Cortex of kidney (tissue), 1 donor: ENCODE measurements at places on chromosomes 1 and 21.

DNA sequence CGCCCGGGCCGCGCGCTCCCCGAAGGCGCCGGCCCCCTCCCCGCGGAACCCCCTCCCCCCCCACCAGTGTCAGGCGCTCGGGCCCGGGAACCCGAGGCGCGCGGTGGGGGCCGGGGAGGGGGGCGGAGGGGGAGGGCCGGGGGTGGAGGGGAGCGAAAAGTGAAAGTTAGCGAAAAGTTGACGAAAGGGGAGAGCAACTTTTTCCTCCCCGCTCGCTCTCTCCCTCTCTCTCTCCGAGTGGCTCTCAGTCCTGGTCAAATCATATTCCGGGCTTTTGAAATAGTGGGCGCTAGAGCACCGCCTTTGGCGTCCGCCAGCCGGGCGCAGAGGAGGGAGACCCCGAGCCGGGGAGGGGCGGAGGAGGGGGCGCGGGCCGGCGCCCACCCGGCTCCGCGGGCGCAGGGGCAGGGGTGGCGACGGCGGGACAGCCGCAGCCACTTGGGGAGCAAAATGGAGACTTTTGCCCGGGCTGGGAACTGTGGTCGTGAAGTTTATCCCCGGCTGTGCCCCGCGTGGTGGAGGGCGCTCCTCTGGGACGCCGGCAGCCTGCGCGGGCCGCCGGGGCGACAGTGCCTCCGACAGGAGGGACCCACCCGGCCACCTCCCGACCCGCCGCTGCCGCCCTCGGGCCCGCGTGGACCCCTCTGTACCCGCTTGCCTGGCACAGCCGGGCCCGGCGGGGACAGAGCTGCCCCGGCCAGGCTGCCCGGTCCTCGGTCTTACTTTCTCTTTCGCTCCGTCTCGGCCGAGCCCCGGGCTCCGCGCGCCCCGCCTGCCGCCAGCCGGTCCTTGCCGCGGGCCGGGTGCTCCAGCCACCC, 697 bp downstream of the PRDM16 start:
- no peak for DNase-seq

- no peak for DNase-seq
Measured at GRCh38 chr1:60575326-60575977, 501.9 kb upstream of the C1orf87 start.

- DNase-seq = no peak
Measured at GRCh38 chr21:37658817-37659458, 257.3 kb downstream of the KCNJ6 start.

DNA sequence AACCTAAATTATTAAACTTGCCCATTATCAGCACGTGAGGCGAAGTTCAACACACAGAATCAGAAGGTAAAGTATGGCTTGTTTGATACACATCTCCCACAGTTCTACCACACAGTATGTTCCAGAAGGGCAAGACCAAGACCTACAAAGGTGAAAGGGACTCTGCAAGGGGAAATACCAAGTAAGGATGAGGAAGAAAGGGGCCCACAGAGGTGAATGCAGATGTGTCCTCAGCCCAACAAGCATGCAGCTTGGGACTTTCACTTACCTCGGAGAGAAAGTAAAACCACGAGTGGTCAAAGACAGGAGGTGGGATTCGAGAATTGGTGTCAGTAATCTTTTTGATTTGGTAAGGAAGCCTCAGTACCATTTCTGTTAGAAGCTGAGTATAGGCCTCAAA, 85.8 kb downstream of the UBR4 start:
- DNase-seq = no peak

GRCh38 chr1:41354956-41355355, 6.3 kb upstream of the FOXO6 start:
- no peak for DNase-seq

DNA sequence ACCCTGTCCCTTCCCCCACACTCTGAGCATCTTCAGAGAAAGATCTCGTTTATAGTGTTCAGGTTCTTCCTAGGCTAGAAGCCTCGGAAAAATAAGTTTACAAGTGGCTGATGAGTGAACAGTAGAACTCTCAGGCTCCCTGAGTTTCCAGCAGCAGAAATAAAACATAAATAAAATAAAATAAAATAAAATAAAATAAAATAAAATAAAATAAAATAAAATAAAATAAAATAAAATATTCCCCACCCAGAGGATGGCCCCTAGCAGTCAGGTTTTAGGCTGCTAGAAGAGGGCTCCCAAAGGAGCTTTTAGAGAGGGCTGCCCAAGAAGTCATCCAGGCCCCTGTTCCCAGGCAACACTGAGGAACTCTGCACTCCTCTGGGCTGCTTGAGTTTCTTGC, 55.1 kb downstream of the KCNC4 start:
- DNase-seq = no peak
